ENCODE measurements at places on chromosomes 7 and 10.

- peak; percentile 100 for DNase-seq
Observed at GRCh38 chr7:41881331-41882130, 178.6 kb upstream of the INHBA start.

- no peak for DNase-seq
Observed at GRCh38 chr7:113119429-113119828, 1.1 kb upstream of the SMIM30 start.

GRCh38 chr7:47452295-47452694 is 129.6 kb downstream of the TNS3 start:
- no peak for DNase-seq

DNA sequence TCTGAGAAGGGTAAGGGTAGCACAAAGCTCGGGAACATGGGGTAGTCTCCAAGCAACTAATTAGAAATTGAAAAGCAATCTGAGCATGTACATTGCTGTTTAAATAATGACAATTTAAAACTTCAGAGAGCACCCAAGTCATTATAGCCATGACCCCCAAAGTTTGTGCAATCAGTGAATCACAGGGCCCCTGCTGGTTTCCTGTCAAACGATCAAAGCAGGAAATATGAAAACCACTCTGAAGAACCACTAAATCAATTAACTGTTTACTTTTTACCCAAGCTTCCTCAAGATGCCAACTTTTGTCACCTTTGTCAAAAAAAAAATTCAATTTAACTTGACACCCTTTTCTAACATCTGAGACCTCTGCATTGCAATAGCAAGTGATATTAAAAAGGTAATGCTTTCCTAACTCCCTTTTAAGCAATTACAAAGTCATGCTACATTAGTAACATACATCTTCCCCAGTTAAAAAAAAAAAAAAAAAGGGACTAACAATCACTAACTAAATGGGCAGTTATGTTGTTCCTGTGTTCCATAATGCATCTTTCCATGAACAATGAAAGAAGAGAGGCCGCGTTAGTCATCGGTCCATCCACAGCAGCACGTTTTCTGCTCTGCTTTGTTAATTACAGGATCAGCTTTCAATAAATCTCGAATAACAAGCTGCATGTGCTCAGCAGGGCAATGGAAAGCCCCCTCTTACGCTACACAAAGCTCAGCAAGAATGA is 80.6 kb downstream of the ETV1 start:
- peak; percentile 10 for DNase-seq

DNA sequence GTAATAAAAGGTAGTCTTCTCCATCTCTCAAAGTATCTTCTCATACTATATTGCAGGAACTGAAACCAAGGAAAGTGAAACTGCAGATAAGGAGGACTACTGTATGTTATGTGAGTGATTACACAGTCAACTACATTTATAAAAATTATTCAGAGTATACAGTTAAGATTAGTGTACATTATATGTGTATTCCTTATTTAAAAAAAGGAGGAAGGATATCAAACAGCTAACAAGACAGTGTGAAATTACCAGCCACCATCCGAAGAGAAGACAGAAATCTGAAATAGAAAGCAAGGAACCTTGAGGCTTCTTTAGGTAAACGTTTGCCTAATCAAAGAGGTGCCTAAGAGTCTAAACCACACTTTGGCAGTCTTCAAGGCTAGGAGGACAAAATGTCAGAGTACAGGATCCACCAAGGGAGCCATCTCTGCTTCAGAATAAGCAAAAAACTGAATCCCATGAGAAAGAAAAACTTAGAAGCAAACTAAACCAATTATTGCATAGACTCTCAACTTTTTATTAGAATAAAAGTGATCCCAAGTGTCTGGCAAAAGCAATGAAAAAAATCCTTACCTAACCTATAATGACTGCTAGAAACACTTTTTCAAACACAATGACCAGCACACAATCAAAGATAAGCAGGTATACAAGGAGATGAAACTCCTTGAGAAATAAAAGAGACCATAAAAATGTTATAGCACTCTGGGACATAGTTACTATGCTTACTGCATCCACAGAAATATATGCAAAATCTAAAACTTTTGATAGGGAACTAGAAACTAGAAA is 6.4 kb downstream of the USP6NL start:
- no peak for DNase-seq

DNA sequence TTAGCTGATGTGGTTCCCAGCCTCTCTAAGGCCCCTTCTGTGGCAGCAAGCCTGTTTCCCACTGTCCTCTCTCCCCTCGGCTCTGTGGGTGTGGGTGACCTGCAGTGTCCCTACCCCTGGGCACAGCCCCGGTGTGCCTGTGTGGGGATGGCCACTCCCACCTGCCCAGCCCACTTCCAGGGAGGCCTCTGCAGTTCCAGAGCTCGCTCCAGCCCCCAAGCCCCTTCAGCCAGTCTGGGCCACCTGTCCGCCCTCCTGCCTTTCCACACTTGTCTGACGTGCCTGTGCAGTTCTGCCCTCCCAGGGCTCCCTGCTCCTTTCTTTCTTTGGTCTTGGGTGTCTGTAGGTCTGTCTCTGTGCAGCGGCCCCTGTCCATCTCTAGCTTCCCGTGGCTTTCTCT is 127.0 kb upstream of the PPIF start:
- no peak for DNase-seq

DNA sequence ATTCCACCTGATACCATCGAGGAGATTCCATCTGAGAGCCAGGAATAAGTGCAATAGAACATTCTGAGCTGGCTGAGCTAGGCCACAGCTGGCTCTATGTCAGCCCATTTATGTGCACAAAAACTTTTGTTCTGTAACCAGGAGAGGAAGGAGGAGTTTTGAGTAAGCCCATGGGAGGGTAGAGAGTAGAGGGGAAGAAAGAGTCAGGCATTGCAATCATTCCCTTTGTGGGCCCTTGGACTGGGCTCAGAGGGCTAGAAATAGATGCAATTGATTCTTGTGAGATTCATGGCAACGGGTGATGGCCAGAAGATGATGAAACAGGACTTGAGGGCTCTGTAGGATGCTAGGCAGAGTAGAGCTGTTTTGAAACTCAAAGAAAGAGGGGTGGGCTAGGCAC is 104.6 kb upstream of the KIF5B start:
- DNase-seq, result no peak

DNA sequence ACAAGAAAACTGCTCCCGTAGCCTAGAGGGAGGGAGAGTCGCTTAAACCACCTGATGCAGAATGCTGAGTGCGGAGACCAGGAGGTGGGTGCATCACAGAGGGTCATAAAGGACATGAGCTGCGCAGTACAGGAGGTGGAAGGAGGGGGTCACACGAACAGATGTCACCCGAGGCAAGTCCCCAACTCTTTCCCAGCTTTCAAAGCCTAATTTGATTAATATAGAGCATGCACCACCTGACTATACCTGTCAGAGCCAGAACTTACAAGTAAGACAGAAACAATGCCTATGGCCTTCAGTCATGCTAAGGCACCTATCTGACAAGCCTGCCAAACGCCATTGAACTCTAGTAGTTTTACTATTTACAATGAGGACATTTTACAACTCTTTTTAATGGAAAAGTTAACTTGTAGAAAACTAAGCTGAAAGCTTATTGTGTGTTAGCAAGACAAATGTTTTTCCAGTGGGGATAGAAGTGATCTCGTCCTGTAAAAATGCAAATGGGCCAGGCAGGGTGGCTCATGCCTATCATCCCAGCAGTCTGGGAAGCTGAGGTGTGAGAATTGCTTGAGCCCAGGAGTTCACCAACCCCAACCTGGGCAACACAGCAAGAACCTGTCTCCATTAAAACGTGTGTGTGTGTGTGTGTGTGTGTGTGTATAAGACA is 1.1 kb upstream of the VOPP1 start:
- DNase-seq, result no peak

DNA sequence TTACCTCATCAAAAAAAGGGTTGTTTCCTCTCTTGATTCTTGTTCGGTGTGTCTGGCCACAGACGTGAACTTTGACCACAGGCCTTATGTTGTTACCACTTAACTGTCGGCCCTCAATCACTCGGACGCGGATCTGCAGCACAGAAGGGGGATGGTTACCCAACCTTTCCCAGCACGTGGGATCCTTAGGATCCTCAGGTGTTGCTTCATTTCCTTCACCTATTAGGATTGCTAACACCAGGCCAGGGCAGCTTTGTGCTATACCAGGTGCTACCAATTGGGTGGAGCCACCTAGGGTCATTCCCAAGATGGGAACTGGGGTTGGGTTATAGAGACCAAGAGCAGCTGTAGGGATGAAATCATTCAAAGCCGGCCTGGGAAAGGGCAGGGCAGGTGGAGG is 73.4 kb downstream of the MYOF start:
- no peak for DNase-seq

GRCh38 chr10:11245095-11245479 is 227.4 kb downstream of the CELF2 start:
- DNase-seq, result peak; percentile 36

DNA sequence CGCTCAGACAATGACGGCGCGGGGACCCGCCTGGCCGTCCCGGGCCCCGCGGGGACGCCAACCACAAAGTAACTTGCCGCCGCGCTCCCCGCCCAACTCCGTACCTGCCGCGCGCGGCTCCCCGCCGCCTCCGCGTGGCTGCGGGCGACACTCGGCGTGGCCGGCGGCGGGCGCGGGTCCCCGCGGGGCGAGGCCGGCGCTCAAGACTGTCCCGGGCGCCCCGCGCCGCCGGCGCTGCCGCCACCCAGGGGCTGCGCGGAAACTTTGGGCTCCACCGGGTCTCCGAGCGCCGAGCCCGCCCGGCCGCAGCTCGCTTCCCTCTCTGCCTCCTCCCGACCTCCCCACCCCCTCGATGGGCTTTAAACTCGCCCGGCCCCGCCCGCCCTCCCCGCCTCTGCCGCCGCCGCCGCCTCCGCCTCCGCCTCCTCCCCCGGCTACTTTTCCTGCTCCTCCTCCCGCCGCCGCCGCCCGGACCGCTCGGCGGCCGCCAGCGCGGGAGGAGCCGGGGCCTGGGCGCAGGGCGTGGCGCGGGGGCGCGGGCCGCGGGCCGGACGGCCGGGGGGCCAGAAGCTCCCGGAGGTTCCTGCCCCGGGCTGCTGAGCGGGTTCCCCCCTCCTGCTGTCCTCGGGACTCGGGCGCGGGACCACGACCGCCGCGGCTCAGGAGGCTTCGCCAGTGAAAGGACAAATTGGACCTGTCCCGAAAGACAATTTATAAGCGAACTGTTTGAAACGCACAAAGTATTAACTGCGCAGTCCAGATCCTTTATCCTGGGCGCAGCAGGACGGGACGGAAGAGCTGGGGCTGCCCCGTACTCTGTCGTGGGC is 10.6 kb upstream of the GRB10 start:
- no peak for DNase-seq

DNA sequence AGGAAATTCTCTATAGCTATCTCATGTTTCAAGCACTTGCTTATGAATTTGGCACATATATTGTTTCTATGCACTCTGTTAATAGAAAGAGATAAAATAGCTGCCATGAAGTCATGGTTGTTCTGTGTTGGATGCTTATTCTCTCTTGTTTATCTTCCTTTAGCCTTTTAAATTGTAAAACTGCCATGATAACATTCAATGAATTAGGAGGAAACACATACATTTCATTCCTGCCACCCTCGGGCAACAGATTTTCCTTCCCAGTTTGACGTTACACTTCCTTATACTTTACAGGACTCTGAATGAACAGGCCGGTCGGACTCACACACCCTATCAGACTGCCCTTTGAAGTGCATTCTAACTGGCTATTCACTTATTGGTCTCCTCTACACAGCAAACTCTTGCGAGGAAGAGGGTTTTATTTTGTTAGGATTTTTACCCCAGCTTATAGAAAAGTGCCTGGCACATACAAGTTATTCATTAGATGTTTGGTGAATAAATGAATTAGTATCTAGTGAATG is 65.7 kb upstream of the FERD3L start:
- no peak for DNase-seq

DNA sequence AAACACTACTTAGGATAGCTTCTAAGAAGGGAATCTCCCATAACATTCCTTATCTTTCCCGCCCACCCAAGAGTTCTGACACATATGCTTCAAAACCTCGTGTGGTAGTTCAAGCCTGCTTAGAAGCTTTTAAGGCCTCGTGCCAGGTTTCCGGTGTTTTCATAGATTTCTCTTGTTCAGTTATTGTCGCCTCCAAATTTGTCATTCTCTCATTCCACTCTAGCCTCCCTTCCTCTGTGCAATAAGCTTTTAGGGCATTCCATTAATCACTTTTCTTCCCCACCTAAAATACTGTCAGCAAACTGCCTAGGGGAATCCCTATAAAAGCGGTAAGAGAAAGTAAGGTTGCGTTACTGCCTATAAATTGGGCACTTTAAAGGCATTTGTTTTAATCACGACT is 718 bp upstream of the BPGM start:
- DNase-seq, result no peak

GRCh38 chr10:132395704-132396493 is 1.1 kb upstream of the PWWP2B start:
- no peak for DNase-seq

DNA sequence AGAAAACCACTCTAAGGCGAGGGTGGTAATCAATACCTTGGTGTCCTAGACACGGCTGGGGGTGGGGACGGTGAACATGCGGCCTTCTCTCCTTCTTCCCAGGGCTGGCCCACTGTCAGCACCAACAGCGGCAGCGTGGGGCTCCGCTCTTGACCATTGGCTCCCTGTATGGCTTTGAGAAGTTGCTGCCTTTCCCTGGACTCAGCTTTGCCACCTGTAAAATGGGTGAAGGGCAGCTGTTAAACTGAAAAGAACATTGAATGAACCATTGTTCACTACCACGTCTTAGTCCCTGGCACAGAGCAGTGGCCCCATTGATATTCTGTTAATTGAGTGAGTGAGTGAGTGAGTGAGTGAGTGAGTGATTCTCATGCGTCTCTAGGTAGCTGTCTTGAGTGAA is 95.3 kb downstream of the ZMIZ1 start:
- DNase-seq, result no peak

DNA sequence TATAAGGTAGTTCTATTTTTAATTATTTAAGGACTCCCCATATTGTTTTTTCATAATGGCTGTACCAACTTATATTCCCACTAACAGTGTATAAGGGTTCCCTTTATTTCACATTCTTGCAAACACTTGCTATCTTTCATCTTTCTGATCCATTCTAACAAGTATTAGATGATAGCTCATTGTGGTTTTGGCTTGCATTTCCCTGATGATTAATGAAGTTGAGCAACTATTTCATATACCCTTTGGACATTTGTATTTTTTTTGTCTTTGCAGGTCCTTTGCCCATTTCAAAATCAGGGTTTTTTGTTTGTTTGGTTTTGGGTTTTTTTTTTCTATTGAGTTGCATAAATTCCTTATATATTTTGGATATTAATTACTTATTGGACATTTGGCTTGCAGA is 107.2 kb downstream of the EPC1 start:
- DNase-seq, result no peak

- DNase-seq, result peak; percentile 41
Observed at GRCh38 chr10:35335133-35336083, 901 bp upstream of the CCNY start.

- peak; percentile 96 for DNase-seq
Observed at GRCh38 chr7:120950539-120951308, at the start of gene ING3. Gene ING3, plus strand, starts transcription at chr7:120950777. Its CDS starts 120 bp downstream, at chr7:120950897.

- no peak for DNase-seq
Observed at GRCh38 chr7:104091242-104091641, 101.8 kb upstream of the RELN start.

GRCh38 chr7:108132551-108133265 is 2.5 kb upstream of the LAMB4 start:
- DNase-seq, result no peak

- peak; percentile 91 for DNase-seq
Observed at GRCh38 chr10:92574548-92575261, 812 bp upstream of the IDE start.

All from Kasumi-1 (cell line).